Progenitor cell of endocrine pancreas (in vitro differentiated cells): ENCODE measurements at places on chromosomes 7 and 10.

GRCh38 chr7:105911961-105912575 lies 35.7 kb upstream of the ATXN7L1 start:
- DNase-seq = no peak

- no peak for DNase-seq
These were observed 53.7 kb downstream of the LRRC17 start for GRCh38 chr7:102966465-102966864.

DNA sequence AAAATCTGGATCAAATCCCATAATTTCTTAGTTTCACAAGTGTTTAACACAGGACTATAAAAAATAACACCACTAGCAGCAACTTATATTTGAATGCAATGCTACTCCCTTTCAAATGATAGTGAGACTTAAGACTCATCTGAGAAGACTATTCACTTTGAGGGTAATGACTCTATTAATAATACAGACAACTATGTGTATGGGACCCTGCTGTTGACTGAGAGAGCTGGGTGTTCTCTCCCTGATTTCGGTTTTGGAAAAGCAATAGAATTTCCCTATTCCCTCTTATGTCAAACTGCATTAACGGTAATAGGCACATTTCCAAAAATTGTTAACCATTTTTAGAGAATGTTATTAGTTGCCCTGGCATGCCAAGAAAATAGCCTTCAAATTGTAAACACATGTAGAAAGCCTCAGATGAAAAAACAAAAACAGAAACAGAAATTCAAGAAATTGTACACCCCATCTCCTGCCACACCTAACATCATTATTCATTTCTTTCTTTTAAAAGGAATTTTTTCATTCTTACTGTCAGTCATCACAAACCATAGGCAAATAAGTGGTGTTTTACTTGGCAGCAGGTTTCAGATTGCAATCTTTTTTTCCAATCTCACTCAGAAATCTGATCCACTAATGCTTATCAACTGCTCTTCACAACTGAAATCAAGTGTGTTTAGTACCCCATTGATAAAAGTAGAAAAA lies 153.7 kb downstream of the TFPI2 start:
- no peak for DNase-seq

GRCh38 chr10:127203067-127203466 lies 6.7 kb upstream of the INSYN2A start:
- DNase-seq = no peak

DNA sequence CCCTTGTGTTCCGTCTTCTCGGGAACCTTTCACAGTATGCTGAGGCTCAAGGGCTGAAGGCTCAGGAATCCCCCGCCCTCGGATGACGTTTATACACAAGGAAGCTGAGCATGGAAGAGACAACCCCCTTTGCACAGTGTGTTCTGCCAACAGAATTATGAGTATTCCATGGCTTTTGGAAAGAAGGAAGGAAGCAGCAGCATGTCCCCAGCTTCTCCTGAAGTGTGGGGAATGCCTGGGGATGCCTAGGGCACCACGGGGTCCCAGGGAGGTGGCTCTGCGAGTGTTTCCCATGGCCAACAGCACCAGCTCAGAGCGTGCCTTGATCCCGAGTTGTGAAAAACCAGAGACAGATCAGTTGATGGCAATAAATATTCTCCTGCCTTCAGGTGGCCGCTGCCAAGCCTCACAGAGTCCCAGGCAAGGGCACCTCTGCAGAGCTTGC lies 88.8 kb upstream of the DDC start:
- DNase-seq = no peak

DNA sequence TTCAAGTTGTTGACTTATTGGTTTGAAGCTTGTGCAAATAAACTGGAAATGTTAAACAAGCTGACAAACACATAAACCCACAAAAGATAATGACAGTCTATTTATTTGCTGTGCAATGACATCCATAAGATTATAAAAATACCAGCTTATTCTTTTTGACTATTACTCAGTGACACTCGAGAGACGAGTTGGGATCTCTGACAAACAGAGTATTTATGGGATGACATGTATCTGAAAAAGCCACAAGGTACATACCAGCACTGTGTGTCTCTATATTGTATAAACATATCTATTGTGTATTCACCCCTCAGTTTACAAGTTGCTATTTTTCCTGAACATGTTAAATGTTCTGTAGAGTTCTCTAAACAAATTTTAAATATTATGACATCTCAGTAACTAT lies 88.9 kb downstream of the CHRM2 start:
- DNase-seq = no peak

DNA sequence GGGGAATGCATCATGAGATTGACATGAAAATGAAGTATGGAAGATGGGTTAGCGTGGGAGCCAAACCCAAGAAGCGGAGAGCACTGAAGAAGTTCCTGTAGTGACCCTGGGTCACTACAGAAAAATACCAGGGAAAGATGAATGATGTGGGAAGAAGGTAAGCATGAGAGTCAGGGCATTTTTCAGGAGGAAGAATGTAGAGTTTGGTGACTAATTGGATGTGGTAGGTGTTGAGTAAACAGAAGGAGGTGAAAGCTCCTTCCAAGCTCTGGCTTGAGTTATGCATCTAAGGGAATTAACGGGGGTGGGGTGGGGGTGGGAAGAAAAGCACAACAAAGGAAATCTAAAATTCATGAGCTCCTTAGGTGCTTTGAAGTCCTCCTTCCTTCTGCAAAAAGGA lies 238.1 kb upstream of the AOAH start:
- no peak for DNase-seq

DNA sequence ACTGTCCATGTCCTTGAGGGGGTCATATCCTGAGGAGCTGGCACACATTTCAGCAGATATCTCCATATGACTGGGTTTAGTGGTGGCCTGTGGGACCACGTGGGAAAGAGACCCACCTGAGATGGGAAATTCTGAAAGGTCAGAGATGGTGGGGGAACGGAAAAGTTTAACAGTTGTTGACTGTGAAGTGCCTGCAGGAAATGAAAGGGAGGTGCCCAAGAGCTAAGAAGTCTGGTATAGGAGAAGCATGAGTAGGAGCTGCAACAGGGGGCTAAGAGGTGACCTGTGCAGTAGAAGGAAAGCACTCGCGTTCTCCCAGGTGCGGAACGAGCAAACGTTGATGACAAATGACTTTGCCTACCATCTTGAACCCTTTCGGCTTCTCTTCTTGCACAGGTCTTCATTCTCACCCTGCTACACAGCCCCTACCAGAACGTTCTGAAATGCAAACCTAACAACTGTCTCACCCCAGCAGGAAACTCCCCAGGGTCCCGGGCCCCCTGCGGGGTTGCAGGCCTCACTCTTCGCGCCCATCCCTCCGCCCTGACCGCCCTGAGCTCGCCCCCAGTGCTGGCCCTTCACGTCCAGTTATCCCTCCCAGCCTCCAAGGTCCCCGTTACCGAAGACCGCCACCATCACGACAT lies 9.8 kb upstream of the FXYD4 start:
- DNase-seq = no peak

DNA sequence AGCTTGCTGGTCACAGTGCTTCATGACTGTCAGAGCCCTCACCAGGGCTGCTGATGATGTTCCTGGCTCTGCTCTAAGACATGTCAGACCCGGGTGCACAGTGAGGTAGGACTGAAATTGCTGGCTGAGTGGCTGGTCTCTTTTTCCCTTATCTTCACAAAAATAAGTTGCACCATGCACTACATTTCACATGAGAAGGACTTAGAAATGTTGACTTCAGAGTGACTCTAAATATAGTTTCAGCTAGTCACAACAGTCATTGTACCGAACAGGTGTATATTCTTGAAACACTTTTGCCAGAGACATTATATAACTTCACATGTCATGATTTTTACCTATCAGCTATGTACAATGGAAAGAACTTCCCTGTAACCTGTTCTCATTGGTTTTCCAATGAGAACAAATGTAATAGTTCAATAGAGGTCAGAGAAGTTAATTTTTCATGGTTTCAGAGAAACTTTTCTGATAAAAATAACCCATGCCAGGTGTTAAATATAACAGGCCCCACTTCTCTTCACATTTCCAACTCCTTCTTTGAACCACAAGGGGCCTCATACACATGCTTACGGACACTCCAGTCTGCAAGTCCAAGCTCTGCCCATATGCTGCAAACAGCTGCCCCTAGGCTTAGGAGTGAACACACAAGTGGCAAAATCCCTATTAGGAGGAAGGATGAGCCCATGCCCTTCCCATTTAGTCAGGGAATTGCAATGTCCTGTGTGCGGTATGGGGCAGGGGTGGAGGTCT lies 115.6 kb downstream of the CDK6 start:
- DNase-seq = no peak

- DNase-seq = no peak
These were observed 23.4 kb upstream of the MGAM2 start for GRCh38 chr7:142088022-142088714.

- no peak for DNase-seq
These were observed 237.2 kb downstream of the CSTF2T start for GRCh38 chr10:51462076-51462779.

GRCh38 chr10:87700031-87700796 lies 40.5 kb downstream of the PAPSS2 start:
- DNase-seq = no peak

DNA sequence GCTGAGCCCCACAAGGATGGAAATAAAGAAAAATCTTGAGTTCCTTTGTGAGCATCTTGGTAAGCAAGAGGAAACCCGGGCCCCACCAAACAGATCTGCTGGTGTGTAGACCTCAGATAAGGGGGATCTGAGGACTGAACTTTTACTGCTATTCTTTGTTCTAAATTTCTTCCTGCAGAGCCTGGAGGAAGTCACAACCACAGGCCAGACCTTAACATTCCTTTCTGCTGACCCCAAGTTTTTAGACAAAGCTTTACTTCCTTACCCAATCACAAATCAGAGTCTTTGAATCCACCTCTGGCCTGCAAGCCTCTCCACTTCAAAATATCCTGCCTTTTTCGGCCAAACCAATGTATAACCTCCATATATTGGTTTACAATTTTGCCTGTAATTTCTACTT lies 352.6 kb upstream of the AUTS2 start:
- no peak for DNase-seq

DNA sequence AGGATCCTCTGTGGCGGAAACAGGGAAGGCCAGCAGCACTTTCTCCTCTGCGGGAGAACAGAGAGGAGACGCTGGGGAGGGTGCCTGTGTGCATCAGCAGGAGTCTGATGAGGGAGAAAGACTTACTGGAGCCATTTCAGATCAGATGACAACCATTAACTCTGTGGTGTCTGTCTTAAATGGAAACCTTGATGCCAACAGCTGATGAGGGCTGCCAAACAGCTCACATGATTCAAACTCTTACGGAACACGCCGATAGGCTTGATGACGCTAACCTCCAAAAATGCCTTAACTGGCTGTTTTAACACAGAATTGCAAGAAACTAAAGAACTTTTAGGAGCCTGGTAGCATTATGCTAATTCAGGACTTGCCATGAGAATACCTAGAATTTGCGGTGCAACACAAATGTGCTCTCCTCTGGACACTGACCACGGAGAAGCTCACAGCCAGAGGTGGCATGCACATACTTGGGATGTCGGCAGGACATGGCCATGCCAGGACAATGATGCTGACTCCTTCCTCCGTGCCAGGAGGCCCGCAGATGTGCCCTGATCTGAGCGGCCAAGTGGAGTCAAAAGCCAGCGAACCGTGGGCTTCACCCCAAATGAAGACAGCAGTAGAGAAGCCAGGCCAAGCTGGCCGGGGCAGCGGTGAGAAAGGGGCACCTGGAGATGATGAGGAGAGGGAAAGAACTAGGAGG lies 154.9 kb downstream of the ZMYND11 start:
- DNase-seq = no peak

GRCh38 chr10:60252688-60253087 lies 137.0 kb downstream of the ANK3 start:
- no peak for DNase-seq

GRCh38 chr10:6786579-6787031 lies 206.5 kb upstream of the PRKCQ start:
- DNase-seq = no peak

- no peak for DNase-seq
These were observed 288.7 kb downstream of the LRMDA start for GRCh38 chr10:75720157-75720556.

GRCh38 chr10:132481690-132482089 lies 55.9 kb upstream of the INPP5A start:
- no peak for DNase-seq

DNA sequence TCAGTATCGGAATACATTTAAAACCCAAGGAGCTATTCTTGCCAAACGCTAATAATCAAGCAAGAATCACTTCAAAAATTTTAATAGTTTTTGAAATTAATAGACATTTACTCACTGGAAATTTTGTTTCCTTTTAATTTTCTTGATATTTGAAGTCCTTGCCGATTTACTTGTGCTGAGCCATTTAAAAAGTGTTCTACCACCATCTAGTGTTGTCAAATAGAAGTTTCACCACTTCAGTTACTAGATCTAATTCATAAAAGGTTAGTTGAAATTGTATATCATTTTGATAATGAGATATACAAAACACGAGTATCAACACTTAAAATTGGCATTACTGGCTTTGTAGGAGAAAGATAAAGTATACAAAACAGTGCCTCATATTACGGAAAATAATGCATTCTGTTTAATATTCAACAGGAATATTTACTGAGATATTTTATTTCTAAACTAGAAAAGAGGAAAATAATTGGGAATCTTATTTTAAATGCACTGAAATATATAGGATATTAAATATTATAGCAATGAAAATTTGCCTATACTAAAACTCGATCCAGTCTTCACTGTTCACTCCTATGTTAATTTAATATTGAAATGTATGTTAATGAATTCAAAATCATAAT lies 664.8 kb upstream of the SEMA3D start:
- no peak for DNase-seq

DNA sequence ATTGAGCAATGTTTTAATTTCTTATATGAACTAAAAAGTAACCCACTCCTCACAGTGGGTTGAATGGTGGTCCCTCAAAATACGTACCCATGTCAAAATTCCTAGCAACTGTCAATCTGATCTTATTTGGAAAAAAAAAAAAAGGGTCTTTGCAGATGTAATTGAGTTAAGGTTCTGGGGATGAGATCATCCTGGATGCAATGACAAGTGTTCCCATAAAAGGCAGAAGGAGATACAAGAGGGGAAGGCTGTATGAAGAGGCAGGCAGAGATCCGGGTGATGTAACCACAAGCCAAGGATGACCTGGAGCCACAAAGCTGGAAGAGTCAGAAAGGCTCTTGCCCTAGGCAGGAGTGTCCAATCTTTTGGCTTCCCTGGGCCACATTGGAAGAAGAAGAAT lies 516.3 kb upstream of the MKI67 start:
- DNase-seq = no peak

DNA sequence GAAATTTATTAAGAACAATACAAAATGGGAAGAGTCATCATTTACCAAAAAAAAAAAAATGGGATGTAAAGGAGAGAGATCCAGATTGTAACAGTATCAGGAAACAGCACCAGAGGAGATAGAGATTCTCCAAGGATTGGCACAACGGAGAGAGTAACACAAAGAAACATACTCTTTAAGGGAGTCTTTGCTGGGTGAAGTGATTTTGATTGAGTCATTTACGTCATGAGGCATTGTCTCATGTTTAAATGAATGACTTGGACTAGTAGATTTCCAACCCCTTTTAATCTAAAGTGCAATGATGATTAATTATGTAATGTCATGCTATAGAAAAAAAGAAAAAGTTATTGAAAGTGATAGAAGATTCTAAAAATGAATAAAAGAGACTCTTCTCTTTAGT lies 68.8 kb downstream of the ITGB8 start:
- DNase-seq = no peak

GRCh38 chr7:14305233-14305866 lies 315.9 kb upstream of the ETV1 start:
- DNase-seq = no peak

- no peak for DNase-seq
These were observed 356.3 kb downstream of the DNAJB6 start for GRCh38 chr7:157693071-157693520.
